ENCODE measurements at places on chromosomes 2 and 18. TPM values are rescaled to one million over a fixed set of nuclear protein-coding genes. Genes with fewer than 3 reads are reported as not detected.

SNRPD1 gene
- polyA plus RNA-seq = 84.8 TPM

VIL1 gene
- polyA plus RNA-seq = not detected

CXCR1 gene
- polyA plus RNA-seq = 13.0 TPM

NTSR2 gene
- polyA plus RNA-seq = not detected

ARMC9 gene
- polyA plus RNA-seq = not detected

GNAL gene
- polyA plus RNA-seq = 4.9 TPM

PRADC1 gene
- polyA plus RNA-seq = 34.1 TPM

VWA3B gene
- not detected for polyA plus RNA-seq

DNAJB2 gene
- 3.6 TPM for polyA plus RNA-seq

ACOXL gene
- polyA plus RNA-seq = not detected

MROH2A gene
- not detected for polyA plus RNA-seq

GPD2 gene
- polyA plus RNA-seq = 5.6 TPM

CNOT11 gene
- polyA plus RNA-seq = 56.9 TPM

CD226 gene
- polyA plus RNA-seq = 103 TPM
